ENCODE measurements at places on chromosomes 5 and 9. TPM values are rescaled to one million over a fixed set of nuclear protein-coding genes. Genes with fewer than 3 reads are reported as not detected.
A peak's percentile ranks its signal among the peaks of the same experiment; 100 is the strongest.

PRLR gene
- 0.39 TPM for total RNA-seq

CDC14B gene
- total RNA-seq: 8.5 TPM

DNA sequence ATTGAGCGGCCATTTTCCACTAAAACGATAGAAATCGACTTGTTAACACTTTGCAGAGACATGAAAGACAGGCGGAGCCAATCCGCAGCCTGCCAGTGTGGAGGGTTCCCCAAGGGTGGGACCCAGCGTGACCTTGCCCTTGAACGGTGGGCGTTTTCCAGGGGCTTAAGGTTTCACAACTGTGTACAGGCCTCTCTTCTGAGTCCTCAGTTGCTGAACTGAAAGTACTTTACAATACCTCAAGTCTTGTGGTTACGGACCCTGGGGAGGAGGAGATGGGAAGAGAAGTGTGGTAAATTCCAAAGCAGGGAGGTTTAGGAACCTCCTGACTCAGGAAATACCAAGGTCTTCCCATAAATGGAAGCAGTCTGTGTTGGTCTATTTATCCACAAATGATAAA, 68.2 kb upstream of the CKMT2 start:
- H3K36me3 ChIP-seq: no peaks in the 10 kb centered on the region
- no peak overlapping the region for H3K27ac ChIP-seq
- no peaks in the 10 kb centered on the region for H3K4me1 ChIP-seq
- H3K4me3 ChIP-seq: no peak overlapping the region
- DNase-seq: no peak

- DNase-seq: no peak
- H3K4me1 ChIP-seq: peaks cover 20% of the 10 kb centered on the region
- H3K27ac ChIP-seq: no peak overlapping the region
- no peak overlapping the region for H3K4me3 ChIP-seq
These were observed 11.1 kb upstream of the NEUROG1 start for GRCh38 chr5:135546912-135547311.

C9orf153 gene
- 0.67 TPM for total RNA-seq

CEL gene
- total RNA-seq: 0.57 TPM

SLC36A3 gene
- total RNA-seq: not detected

MCTP1 gene
- 2.5 TPM for total RNA-seq

DNA sequence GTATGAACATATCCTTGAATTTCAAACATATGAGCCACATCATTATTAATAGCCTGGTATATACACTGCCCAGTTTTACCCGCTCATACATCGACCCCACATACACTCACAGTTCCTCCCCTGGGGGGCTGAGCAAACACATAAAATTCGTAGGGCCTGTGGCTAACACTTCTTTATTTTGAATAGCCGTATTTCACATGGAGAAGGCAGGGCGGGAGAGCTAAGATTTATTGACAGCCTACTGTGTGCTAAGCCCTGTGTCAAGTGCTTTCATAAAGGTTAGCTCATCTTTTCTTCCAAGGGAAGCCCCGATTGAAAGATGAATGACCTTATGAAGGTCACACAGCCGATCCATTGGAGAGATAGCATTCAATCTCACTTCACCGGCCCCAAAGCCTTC, 134.4 kb downstream of the ENC1 start:
- H3K27ac ChIP-seq: no peak overlapping the region
- no peaks in the 10 kb centered on the region for H3K4me1 ChIP-seq
- no peaks in the 10 kb centered on the region for H3K36me3 ChIP-seq
- H3K4me3 ChIP-seq: no peak overlapping the region
- DNase-seq: no peak

DNA sequence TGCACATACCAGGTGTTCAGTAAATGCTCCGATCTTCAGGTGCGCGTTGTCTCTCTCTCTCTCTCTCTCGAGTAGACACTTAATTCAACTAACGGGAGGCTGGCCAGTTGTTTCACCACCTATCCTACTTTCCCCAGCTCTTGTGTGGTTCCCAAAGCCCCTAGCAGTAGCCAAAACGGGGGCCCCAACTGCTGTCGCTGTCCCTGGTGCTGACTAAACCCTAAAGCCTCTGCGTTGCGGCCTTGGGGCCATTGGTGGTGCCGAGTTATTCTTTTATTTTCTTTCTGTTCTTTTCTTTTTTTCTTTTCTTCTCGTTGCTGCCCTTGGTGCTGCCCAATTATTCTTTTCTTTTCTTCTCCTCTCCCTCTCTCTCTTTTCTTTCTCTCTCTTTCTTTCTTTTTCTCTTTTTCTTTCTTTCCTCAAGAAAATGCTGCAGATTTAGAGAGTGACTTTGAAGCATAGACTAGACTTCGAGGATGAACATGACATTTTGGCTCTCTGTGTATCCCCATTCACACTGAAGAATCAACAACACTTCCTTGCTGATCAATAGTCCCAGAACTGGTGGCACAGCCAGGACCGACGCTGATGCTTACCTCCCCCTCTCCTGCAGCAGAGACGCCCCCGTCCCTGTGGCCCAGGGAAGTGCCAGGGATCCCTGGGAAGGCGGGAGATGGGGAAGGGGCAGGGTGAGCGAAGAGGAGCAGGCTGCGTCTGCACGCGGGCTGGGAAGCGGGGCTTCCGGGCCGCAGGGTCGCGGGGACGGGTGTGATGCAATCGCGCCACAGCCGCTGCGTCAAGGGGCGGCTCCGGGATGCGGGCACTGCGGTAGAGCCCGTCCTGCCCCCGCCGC, at the start of gene FBLL1:
FBLL1 (plus strand) TSS at position 785 of the 853 bp plus-strand sequence. CDS start 200 bp downstream, outside the sequence.
- H3K36me3 ChIP-seq: no peaks in the 10 kb centered on the region
- peaks cover 28% of the 10 kb centered on the region for H3K27me3 ChIP-seq
- no peak for DNase-seq
- H3K4me3 ChIP-seq: no peak within 1 kb of the TSS
- H3K27ac ChIP-seq: no peak within 1 kb of the TSS
- peaks cover 9% of the 10 kb centered on the region for H3K4me1 ChIP-seq

- H3K4me1 ChIP-seq: no peaks in the 10 kb centered on the region
- H3K27ac ChIP-seq: no peak overlapping the region
- no peak for DNase-seq
- H3K4me3 ChIP-seq: no peak overlapping the region
- no peaks in the 10 kb centered on the region for H3K27me3 ChIP-seq
- H3K36me3 ChIP-seq: no peaks in the 10 kb centered on the region
These were observed 25.4 kb downstream of the NREP start for GRCh38 chr5:111731638-111732037.

DNA sequence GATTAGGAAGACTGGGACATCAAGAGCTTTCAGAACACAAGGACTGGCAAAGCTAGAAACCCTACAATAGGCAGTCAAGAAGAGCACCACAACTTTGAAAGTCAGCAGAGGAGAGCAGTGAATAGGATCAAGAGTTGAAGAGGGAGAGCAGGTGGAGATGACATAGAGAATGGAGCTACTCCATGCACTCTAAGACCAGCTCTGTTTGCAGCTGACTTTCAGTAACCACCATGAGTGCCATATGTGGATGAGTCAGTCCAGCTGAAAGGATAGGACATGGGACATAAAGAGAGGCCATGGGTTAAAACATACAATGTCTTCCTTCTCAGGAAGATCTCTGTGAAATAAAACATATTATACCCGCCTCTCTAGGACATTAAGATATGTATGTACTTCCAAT, 289.1 kb upstream of the KLF4 start:
- H3K27me3 ChIP-seq: no peaks in the 10 kb centered on the region
- no peaks in the 10 kb centered on the region for H3K36me3 ChIP-seq
- no peak for DNase-seq
- no peak overlapping the region for H3K4me3 ChIP-seq

ANKRD34B gene
- total RNA-seq: not detected

EPB41L4A gene
- total RNA-seq: 12.9 TPM

DNA sequence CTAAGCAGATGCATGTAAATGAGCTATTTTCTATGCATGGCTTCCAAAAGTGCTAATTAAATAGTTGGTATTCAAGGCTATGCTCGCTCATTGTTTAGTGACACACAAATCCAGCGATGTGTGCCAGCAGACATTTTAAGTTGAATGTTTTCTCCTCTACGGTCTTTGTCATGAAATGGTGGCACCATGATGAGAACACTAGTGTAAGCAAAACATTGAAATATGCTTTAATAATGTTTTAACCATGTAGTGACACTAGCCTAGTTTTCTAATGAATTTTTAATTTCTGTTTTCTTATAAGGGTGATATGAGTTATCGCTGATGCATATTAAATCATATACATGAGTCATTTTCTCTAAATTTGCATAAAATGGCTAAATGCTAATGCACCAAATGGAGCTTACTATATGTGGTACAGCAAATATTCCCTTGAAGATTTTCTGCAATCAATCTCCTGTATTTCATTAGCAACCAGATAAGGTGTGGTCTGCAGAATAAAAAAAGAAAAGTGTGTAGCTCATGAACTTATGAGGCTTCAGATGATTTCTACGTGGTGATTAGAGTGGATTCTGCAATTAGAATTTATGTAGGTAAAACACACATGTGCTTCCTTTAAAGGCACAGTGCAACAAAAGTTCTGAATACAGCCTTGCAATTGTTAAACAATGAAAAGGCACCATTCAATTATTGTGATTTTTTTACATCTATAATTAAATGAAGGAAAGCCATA, 226.6 kb downstream of the MEF2C start:
- no peak overlapping the region for H3K4me3 ChIP-seq
- peaks cover 49% of the 10 kb centered on the region for H3K27me3 ChIP-seq
- DNase-seq: no peak
- H3K4me1 ChIP-seq: peaks cover 20% of the 10 kb centered on the region
- H3K27ac ChIP-seq: no peak overlapping the region

ZNF879 gene
- total RNA-seq: 13.2 TPM

- peak overlapping the region; percentile 77 for H3K27ac ChIP-seq
- H3K4me1 ChIP-seq: peaks cover 53% of the 10 kb centered on the region
- peaks cover 1% of the 10 kb centered on the region for H3K36me3 ChIP-seq
- H3K4me3 ChIP-seq: no peak overlapping the region
- no peak for DNase-seq
These were observed 21.7 kb downstream of the TRAF1 start for GRCh38 chr9:120904978-120905301.

GRCh38 chr9:91382298-91382697, 20.6 kb upstream of the AUH start:
- H3K4me1 ChIP-seq: no peaks in the 10 kb centered on the region
- H3K27ac ChIP-seq: no peak overlapping the region
- DNase-seq: no peak
- no peaks in the 10 kb centered on the region for H3K36me3 ChIP-seq
- no peak overlapping the region for H3K4me3 ChIP-seq

DNA sequence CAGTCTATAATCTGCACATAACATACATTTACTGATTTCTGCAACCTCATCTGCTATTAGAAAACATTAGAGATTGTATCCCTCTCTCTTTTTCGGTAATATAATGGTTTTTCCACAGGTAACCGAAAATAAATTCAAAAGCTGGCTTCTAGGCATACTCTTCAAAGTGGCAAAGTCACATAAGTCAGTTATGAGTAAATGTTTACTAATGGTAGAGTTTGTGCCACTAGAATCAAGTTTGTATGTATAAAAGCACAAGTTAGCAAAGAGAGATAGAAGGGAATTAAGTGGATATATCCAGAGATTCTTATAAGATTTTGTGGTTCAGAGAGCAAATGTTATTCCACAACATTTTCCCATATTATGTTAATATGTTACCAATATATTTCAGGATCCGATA, 86.9 kb downstream of the MYO10 start:
- no peak for DNase-seq
- no peaks in the 10 kb centered on the region for H3K27me3 ChIP-seq
- H3K4me3 ChIP-seq: no peak overlapping the region
- no peak overlapping the region for H3K27ac ChIP-seq
- H3K4me1 ChIP-seq: no peaks in the 10 kb centered on the region
- no peaks in the 10 kb centered on the region for H3K36me3 ChIP-seq

C5 gene
- 10.4 TPM for total RNA-seq

MARCOL gene
- not detected for total RNA-seq

DNA sequence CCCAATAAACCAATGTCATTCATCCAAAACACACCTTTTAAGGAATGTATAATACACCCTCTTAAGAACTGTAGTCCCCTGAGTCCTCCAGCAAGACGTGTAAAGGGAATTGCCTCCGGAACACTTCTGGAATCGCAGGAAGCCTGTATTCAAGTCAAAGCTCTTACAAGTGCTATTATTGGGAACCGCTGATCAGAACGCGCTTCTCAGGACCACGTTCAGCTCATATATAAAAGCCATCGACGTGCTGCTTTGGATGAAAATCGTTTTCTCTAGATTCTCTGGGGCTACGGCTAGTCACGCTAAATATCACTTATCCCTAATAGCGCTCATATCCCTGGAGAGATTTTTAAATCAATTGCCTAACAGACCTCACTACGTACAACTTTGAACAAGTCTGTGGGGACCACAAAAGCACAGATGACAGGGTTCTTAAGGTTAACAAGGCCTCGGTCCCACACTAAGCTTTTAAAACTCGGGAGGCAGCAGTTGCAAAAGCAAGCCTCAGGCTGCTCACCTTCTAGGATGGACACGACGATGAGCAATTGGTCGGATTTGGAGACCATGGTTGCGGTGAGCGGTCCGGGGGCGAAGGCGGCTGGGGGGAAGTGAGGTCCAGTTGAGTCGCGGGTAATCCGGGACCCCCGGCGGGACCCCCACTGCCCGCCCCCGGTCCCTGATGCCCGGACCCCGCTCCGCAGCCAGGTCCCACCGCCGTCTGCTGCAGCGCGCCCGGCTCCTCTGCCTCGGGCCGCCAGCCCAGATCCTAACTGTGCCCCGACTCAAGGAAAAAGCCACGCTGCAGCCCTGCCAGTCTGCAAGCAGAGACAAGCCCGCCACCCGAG, 548 bp downstream of the CEP120 start:
- peak overlapping the region; percentile 89 for H3K4me3 ChIP-seq
- no peak for DNase-seq
- peak overlapping the region; percentile 96 for H3K27ac ChIP-seq
- peaks cover 6% of the 10 kb centered on the region for H3K36me3 ChIP-seq
- H3K27me3 ChIP-seq: no peaks in the 10 kb centered on the region

GRCh38 chr5:14455814-14456321, 125.7 kb upstream of the OTULINL start:
- no peaks in the 10 kb centered on the region for H3K27me3 ChIP-seq
- H3K4me3 ChIP-seq: no peak overlapping the region
- H3K36me3 ChIP-seq: peaks cover 33% of the 10 kb centered on the region
- no peaks in the 10 kb centered on the region for H3K4me1 ChIP-seq

- DNase-seq: peak; percentile 50
- H3K36me3 ChIP-seq: no peaks in the 10 kb centered on the region
- H3K27me3 ChIP-seq: no peaks in the 10 kb centered on the region
- H3K4me1 ChIP-seq: peaks cover 17% of the 10 kb centered on the region
- peak overlapping the region; percentile 43 for H3K4me3 ChIP-seq
- no peak overlapping the region for H3K27ac ChIP-seq
These were observed 32.6 kb upstream of the RXRA start for GRCh38 chr9:134293611-134294152.

GRCh38 chr5:141613344-141613743, 5.5 kb downstream of the DIAPH1 start:
- no peak for DNase-seq
- H3K27me3 ChIP-seq: no peaks in the 10 kb centered on the region
- H3K4me1 ChIP-seq: peaks cover 41% of the 10 kb centered on the region
- peak overlapping the region; percentile 12 for H3K27ac ChIP-seq

DNA sequence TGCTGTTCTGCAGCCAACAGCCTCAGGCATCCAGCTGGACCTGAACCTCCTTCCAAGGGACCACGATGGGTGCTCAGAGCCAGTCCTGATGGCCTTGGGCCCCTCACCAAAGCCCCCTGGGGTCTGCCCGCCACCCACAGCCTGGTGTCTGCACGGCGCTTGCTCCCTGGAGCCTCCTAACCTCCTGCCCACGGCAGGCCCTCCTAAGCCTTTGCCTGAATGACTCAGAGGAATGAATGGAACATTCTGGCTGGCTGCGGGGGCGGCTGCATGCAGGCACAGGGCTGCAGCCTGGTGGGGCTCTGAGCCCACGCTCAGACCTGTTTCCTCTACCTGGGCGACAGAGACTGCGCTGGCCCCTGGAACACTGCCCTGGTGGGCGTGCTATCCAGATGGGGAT, 6.9 kb downstream of the SOHLH1 start:
- H3K27me3 ChIP-seq: no peaks in the 10 kb centered on the region
- no peaks in the 10 kb centered on the region for H3K36me3 ChIP-seq
- H3K4me3 ChIP-seq: no peak overlapping the region
- no peak overlapping the region for H3K27ac ChIP-seq

All from B cell (primary cell).